ENCODE measurements at places on chromosomes 13 and 19.

DNA sequence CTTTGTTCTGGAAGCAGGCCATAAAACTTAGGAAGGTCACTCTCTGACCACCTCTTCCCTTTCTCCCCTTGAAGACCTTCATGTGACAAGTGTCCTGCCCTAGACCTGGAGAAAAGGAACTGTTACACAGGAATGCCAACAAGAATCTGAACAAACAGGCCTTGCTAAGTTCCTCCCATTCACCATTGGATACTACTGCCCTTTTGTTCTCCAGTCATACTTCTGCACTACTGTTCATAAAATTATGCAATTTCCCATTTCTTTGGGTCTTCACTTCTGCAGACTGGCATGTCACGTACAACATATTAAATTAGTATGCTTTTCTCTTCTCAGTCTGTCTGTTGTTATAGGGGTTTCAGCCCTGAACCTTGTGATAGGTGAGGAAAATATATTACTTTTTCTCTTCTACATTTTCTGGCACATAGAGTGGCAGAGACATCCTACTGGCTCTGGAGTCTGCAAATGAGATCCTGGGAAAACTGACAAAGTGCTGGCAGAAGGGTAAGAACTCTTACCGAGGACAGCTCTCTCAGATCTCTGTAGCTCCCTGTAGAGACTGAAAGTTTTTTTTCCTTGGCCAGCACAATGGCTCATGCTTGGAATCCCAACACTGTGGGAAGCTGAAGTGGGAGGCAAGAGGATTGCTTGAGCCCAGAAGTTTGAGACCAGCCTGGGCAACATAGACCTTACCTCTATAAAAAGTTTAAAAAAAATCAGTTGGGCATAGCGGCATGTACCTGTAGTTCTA lies 87.6 kb upstream of the SPRY2 start:
- DNase-seq, result no peak

DNA sequence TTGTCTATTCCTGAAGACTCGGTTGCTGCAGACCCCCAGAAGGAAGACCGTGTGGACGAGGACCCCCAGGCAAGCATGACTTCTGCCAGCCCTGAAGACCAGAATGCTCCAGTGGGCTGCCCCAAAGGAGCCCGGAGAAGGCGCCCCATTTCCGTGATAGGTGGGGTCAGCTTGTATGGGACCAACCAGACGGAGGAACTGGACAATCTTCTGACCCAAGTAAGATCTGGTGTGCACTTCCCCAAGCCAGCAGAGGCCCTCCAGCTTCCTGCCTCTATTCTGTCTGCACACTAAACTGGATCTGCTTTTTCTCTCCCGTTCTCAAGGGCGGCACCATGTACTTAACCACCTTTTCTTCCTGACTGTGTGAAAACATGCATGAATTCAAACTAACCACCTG lies 59.8 kb upstream of the C1QTNF9 start:
- no peak for DNase-seq

DNA sequence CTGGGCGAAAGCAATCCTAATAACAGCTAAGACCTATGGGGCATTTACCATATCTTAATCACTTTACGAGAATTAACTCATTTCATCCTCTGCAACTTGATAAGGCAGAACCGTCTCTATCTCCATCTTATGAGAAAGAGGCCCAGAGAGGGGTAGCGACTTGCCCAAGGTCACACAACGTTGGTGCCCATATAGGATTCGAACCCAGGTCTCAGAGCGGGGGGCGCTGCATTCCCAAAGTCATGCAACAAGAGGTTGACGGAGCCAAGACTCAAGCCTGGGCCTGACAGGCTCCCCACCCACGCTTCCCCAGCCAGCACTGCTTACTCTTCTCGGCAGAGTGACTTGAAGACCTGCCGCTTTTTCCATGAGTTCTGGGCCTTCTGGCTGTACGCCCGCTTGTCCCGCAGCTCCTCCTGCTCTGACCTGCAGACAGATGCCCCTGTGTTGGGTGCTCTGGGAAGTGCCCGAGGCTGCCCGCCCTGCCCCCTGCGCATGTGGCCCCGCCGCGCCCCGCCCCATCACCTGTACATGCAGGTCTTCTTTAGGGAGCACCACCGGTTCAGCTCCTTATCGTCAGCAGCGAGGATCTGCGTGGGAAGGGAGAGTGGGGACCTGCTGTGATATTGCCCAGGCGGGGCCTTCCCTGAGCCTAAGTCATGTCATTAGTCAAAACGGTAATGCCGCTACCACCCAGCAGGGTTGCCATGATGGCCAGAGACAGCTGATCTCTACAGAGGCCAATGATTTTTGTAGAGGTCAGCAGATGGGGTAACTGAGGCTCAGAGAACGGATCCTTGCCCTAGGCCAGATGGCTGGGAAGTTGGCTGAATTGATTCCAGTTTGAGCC lies 10.8 kb downstream of the KRI1 start:
- no peak for DNase-seq

DNA sequence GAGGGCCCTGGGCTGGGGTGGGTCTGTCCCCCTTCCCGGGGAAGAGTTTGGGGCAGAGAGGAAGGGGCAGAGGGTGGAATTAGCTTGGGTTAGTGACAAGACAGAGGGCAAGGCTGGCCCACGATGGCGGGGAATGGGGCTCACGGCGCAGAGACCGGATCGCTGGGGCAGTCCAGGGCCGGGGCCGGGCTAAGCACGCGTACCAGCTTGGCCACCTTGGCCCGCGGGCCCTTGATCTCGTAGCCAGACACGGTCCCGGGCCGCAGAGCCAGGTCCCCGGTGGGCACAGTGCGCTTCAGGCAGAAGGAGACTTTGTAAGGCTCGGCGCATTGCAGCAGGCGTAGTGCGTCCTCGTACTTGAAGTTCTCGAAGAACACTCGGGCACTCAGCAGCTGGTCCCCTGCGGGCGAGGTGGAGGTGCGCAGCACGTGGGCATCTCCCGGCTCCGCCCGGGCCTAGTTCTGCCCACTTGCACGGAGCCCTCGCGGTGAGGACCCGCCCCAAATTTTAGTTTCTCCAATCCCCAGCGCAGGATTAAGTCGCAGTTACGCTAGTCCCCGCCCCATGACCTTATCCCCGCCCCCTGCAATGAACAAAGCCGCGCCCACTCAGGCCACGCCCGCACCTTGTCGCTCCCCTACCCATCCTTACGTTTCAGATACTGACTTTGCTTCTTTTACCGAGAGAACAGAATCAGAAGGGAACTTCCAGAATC lies 8.6 kb upstream of the HIPK4 start:
- no peak for DNase-seq

DNA sequence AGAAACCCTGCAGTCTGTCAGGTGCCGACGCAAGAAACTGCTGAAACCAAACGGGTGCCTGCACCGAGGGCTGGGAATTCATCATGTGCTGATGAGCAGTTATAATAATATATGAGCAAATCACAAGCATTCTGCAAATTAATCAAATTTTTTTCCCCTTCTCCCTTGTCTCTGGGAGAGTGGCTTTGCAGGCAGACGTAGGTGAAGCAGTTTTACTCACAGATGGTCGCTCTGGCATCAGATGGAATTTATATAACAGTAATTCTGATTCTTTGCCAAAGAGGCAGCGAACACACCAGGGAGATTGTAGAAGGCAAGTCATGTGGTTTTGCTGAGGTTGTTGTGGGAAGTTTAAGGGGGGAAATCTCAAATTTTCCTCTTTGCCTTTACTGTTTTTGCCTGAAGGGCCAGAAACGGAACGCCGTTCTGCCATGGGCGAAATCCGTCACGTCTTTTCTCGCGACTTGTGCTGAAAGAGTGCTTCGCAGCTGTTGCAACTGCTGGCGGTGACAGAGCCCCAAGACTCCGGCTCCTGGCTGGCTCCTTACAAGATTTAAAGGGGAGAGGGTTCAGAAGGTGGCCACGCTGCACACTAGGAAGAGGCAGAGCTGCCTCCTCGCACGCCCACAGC lies 320.1 kb downstream of the ZNF536 start:
- no peak for DNase-seq

- DNase-seq, result no peak
Measured at GRCh38 chr13:49791711-49792549, 552 bp downstream of the KPNA3 start.

DNA sequence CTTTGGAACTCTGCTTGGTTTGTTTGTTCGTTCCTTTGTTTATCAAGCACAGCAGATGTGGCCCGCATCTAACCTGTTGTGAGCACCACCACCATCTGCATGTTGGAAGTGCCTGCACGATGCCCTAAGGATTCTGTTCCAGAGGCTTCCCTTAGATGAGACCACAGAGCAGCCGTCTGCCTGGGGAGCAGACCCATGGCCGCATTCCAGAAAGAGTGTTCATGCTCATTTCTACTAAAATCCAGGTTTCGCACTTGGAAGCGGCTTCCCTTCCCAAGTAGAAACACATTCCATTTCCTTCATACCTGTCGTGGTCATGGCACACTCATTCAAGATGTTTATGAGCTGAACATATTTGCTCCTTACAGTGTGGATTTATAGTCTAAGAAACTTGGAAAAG lies 27.2 kb downstream of the COL4A2 start:
- no peak for DNase-seq

DNA sequence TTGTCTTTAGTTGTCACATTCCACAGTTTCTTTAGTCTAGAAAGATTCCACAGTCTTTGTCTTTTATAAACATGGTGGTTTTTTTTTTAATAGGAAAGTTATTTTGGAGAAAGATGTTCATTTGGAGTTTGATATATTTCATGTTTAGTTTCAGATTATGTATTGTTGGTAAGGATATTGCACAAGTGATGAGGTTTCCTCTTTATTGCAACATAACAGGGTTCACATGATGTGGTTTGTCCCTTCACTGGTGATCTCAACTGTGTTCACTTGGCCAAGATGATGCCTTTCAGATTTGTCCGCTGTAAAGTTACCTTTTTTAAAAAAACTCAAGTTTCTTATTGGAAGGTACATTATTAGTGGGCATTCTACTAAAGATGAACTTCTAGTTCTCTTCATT lies 3.2 kb downstream of the ZNF230 start:
- DNase-seq, result no peak

DNA sequence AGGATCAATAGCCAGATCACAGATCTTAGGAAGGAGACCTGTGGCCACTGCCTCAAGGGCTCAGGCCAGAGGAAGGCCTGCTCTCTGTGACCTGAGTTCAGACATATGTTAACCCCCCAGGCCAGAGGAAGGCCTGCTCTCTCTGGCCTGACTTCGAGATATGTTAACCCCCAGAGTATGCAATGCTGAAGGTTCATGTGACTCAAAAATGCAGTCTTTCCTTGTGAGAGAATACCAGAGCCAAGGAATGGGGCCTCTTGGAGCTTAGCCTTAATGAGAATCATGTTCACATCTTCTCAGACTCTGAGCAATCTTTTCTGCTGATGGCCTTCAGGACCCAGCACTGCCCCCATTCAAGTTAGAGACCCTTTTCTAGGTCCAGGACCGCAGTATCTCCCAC lies 36.7 kb downstream of the MBNL2 start:
- DNase-seq, result no peak

- DNase-seq, result no peak
Measured at GRCh38 chr13:45931211-45931610, 79.7 kb upstream of the SIAH3 start.

GRCh38 chr13:98217597-98217996 lies 40.5 kb upstream of the RNF113B start:
- no peak for DNase-seq

GRCh38 chr13:72998012-72998411 lies 60.8 kb upstream of the KLF5 start:
- no peak for DNase-seq

GRCh38 chr19:1357531-1358109 lies 26.1 kb upstream of the NDUFS7 start:
- DNase-seq, result no peak

DNA sequence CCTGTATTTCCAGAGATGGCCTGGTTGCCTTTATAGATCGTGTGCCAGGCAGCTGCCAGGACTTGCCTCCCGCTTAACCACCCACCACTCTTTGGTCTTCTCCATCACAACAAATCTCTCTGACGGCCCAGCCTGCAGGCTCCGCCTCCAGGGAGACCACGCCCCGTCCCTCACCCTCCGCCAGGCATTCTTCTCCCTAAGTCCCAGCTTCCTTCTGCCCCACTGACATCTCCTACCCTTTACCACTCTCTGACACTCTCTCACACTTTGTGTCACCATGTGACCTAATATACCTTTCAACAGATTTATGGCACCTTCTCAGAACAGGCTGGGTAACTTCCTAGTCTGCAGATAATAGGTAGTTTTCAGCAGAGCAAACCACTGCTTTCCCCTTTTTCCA lies 95.1 kb downstream of the CAB39L start:
- no peak for DNase-seq

GRCh38 chr19:4154571-4155312 lies 1.3 kb downstream of the CREB3L3 start:
- DNase-seq, result no peak

DNA sequence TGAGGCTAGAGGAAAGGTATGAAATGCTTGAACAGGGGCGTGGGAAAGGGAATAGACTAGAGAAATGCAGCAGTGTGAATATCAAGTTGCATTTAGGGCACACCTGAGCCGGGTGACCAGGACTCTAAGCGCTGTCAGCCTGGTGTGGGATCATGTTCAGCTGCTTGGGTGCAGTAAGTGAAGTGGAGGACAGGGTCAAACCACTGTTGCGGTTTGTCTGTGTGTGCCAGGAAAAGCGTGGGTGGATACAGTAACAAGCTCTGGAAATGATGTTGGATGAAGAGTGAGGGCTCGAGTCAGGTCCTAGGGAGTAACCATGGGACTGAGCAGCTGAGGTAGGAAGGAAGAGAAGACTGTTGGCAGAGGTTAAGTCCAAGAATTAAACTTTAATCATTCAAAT lies 15.8 kb downstream of the DGKH start:
- no peak for DNase-seq

GRCh38 chr13:51444922-51445321 lies 7.9 kb downstream of the INTS6 start:
- no peak for DNase-seq

GRCh38 chr13:46598820-46599180 lies 45.8 kb downstream of the LRCH1 start:
- no peak for DNase-seq

DNA sequence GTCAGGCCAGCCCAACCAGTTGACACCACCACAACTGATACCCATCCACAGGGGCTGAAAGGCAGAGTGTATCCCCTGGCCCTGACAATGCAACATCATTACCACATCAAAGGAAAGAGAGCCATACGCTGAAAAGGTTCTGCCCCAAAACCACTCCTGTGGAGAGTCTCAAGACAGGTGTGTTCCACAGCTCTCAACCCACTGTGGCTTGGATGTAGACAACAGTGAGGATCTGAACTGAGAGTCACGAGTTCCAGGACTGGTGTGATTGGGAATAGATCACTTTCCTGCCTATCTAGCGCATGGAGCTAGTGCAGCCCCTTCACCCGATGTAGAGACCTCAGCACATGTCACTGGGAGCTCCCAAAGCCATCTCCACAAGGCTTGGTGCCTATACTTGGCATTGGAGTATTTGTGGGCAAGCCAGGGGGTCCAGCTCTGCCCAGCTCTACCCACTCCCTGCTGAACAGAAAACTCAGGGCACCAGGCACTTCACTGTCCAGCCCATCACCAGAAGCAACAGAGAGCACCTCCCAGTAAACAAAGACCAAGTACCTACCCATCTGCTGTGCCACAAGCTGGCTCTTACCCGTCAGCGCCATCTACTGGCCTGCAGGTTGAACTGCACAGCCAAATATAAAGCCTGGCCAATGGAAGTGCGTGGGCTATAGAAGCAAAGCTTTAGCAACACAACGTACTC lies 579.5 kb downstream of the UQCRFS1 start:
- no peak for DNase-seq

- no peak for DNase-seq
Measured at GRCh38 chr13:109336730-109337129, 449.7 kb downstream of the IRS2 start.

- no peak for DNase-seq
Measured at GRCh38 chr19:10887616-10888367, 16.4 kb downstream of the CARM1 start.
